Panc1 (cell line): ENCODE measurements at places on chromosomes 1 and 21.

DNA sequence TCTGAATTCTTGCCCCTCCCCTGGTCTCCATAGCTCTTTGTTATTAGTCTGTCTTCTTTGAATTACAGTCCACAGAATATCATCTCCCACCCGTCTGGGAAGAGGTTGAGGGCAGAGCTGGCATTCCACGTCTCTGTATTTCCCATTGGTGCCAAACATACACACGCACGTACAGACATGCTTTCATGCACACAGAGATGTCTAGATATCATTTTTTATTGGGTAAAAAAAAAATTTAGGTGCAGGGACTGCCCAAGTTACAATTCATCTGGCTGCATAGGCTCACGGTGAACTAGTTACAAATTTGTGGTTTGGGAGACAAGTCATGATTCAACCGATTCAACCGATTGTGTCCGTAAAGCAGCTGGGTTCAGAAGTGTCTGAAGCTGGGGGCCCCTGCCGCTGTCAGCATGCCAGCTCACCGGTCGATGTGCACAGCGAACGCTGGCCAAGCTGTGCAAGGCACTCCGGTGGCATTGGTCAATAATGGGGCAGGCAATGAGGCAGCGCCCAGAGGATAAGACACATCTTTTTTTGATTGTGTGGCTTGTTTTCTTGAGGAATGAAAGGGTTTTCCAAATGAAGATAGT is 73.7 kb downstream of the KCNN3 start:
- DNase-seq: no peak

DNA sequence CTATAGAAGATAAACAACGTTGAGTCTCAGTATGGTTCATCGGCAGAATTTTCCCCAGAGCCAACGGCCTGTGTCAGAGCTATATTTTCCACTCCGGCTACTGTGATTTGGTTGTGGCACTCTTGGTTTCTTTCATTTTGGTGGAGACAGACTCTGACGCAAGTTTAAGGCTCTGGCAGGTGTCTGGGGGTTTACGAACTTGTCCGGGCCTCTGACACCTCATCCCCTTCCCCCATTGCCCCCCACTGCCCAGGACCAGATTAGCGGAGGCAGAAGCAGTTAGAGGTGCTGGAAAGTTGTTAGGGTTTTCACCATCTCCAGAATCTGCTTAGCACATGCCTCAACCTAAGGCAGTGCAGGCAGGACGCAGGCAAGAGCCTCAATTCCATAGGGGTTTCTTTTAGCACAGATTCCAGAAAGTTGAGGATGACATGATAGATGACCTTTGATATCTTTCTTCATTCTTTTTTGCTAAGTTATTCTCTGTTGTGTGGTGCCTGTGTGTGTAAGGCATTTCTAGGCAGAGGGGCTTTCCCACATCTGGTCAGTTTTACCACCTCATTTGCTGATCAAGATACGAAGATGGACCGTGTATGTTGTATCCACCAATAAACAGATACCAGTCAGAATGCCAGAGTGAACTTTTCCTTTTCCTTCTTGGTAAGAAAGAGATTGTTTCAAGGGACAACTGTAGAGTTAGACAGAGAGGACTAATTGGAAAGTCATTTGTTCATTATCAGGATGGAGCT is 18.4 kb upstream of the IL10 start:
- no peak for DNase-seq

- DNase-seq: no peak
These were observed at the start of gene TRIM17 for GRCh38 chr1:228416217-228416933. TRIM17 (minus strand) TSS chr1:228416861; CDS start chr1:228415072, 1,789 bp downstream.

DNA sequence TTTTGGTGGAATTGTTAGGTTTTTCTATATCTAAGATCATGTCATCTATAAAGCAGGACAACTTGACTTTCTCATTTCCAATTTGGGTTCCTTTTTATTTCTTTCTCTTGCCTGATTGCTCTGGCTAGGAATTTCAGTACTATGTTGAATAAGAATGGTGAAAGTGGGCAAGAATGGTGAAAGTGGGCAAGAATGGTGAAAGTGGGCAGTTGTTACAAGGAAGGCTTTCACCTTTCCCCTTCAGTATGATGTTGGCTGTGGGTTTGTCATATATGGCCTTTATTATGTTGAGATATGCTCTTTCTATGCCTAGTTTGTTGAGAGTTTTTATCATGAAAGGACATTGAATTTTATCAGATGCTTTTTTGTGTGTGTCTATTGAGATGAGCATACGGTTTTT is 64.5 kb downstream of the XPR1 start:
- no peak for DNase-seq

GRCh38 chr1:69707103-69707502 is 139.4 kb downstream of the LRRC7 start:
- DNase-seq: no peak

GRCh38 chr1:167344615-167345385 is 124.1 kb downstream of the POU2F1 start:
- no peak for DNase-seq

DNA sequence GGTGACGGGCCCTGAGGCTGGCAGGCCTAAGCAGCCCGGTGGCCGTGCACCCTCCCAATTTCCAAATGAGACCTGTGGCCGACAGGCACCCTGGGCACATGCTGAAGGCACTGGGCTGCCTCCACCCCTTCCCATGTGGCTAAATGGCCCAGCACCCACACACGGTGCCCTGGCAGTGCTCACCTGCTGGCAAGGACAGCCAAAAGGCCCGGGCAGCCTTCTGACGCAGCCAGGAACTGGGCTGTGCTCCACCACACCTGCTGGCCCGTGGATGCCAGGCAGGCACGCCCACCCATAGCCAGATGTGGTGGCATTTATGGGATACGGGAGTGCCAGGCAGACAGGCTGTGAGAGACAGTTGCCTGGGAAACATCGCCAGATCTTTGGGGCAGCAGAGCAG is 4.0 kb upstream of the FAAP20 start:
- no peak for DNase-seq

GRCh38 chr1:171954361-171954760 is 113.1 kb downstream of the DNM3 start:
- DNase-seq: no peak

DNA sequence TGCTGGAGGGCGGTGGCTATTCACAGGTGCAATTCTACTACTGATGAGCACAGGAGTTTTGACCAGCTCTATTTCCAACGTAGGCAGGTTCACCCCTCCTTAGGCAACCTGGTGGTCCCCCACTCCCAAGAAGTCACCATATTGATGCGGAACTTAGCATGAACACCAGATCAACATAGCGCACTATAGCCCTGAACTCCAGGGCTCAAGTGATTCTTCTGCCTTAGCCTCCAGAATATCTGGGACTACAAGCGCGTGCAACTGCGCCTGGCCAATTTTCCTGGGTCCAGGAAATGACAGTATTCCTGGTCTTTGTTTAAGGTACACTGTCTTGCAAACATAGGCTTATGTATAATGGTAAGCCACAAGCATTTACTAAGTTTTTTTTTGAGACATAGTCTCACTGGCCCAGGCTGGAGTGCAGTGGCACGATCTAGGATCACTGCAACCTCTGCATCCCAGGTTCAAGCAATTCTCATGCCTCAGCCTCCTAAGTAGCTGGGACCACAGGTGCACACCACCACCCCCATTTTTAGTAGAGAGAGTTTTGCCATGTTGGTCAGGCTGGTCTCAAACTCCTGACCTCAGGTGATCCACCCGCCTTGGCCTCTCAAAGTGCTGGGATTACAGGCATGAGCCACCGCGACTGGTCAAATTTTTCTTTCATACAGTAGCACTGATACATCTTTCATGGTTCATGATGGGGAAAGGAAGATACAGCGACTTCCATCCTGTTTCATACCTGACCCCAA is 12.6 kb downstream of the MCL1 start:
- no peak for DNase-seq

GRCh38 chr1:211378844-211379243 is 52.2 kb downstream of the TRAF5 start:
- DNase-seq: no peak

- no peak for DNase-seq
These were observed 50.2 kb upstream of the ARHGEF16 start for GRCh38 chr1:3404301-3404700.

- no peak for DNase-seq
These were observed 3.0 kb upstream of the TENT5C start for GRCh38 chr1:117602862-117603261.

- no peak for DNase-seq
These were observed 13.0 kb downstream of the DOP1B start for GRCh38 chr21:36169470-36170128.

GRCh38 chr21:39159342-39160063 is 23.7 kb downstream of the PSMG1 start:
- DNase-seq: no peak

- DNase-seq: no peak
These were observed 98.6 kb upstream of the KRTAP19-8 start for GRCh38 chr21:31136891-31137290.

- DNase-seq: no peak
These were observed 2.8 kb upstream of the KRTAP10-5 start for GRCh38 chr21:44583089-44583799.

DNA sequence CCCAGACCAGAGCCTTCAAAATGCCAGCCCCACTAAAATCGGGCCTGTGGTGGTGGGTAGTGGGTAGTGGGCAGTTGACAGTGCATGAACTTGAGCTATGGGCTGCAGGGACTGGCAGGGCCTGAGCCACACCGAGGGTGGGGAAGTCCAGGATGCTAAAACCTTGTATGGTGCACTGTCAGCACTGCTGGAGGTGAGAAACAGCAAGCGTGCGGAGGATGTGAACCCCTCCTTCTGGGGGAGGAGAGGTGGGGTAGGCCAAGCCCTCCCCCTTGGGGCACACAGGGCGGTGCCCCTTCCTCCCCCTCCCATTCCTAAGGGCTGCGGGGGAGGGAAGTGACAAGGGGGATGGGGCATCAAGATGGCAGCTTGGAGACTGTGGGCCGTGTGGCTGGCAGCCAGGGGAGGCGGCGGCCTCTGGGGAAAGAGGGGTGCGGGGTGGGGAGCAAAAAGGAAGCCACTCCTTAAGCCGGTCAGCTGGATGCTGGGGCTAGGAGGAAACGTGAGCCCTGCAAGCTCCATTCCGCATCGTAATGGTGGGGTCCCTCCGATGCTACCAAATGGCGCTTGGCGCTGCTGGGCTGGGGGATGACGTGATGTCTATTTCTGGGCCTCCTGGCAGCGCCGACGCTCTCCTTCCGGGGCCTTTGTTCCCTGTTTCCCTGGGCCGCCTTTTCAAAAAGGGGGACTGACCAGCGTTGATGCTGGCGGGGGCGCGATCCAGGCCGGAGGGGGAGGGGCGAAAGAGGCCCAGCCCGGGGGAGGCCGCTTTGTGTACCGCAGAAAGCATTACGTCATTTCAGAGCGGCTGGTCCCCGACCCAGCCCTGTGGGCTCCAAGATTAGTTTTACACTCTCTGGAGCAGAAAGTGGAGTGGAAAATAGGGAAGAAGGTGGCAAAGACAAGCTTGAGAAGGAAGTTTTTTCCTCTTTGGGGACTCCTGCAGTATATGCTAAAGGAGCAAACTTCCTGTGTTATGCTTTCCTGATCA is 809 bp downstream of the SYT11 start:
- DNase-seq: no peak

DNA sequence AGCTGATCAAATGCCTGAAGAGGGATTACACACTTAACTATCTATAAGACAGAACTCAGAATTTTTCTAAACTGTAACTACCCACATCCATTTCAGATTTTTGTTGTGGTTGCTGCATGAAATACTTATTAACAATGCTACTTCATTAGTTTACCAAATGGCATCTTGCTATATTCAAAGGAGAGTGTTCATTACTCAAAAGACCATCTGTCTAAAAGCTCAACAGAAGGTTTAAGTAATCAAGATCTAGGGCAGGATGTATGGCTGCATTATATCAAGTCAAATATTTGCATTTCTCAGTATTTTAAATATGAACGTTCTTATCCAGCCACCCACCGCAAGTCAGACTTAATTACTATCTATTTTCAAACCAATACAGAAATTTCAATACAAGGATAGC is 79.9 kb downstream of the SIPA1L2 start:
- no peak for DNase-seq

GRCh38 chr1:85146972-85147359 is 53.9 kb downstream of the SYDE2 start:
- no peak for DNase-seq

GRCh38 chr1:241118049-241118448 is 239.0 kb downstream of the RGS7 start:
- no peak for DNase-seq

GRCh38 chr1:221878134-221878533 is 136.2 kb upstream of the DUSP10 start:
- no peak for DNase-seq

DNA sequence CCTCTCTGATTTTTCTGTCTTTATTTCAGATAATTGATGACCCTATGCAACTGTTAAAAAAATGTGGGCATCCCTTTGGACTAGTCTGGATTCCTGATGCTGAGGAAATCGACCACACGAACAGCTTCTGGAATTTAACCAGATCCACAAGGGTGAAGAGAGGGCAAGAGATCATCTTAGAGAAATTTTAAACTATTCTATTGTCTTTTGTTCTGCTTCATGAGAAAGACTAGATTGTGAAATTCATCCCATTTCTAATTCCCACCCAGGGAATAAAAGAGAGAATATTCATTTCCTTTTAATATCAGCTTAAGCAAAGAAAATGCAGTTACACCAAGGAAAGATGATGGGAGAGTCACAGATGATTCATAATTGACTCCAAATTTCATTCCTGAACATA is 71.8 kb downstream of the DUSP10 start:
- no peak for DNase-seq

- DNase-seq: no peak
These were observed 5.2 kb downstream of the EGLN1 start for GRCh38 chr1:231416901-231417300.

- no peak for DNase-seq
These were observed at the start of gene SPRTN for GRCh38 chr1:231338270-231339128. SPRTN (plus strand) TSS chr1:231338293; CDS start chr1:231338384, 91 bp downstream.

DNA sequence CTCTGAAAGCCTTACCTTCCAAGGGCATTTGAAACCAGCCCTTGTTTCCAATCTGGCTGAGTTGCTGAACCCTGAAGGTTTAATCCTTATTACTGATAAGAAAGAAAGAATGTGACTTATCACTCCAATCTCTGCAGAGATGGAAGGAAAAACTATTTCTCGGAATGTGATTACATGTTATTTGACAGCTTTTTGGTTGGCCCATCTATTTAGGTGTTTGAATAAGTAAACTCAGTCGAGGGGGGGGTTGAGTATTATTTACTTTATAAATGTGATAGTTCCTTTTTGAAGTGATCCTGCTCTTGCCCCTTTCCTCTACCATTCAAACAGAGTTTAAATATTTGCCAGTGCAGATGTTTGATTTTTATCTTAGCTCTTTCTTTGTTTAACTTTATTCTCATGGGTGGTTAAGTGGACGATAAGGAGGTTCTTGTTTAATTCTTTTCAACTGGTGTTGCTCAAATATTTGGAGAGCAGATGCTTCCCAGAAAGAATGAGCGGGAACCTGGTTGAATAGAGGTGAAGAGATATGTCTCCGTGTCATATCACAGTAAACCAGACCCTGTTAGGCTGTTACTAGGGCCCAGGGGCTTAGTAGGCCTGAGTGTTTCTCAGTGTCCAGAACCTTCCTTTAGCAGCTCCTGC is 126.1 kb downstream of the CACHD1 start:
- no peak for DNase-seq
